Stimulated activated CD8-positive, alpha-beta memory T cell treated with anti-CD3 and anti-CD28 coated beads, Interleukin-7, amount 100 ng/mL, for 1 hour (primary cell): ENCODE measurements at places on chromosomes 11 and 22.

GRCh38 chr11:66710384-66710930 is 18.6 kb downstream of the SPTBN2 start:
- DNase-seq, result no peak

DNA sequence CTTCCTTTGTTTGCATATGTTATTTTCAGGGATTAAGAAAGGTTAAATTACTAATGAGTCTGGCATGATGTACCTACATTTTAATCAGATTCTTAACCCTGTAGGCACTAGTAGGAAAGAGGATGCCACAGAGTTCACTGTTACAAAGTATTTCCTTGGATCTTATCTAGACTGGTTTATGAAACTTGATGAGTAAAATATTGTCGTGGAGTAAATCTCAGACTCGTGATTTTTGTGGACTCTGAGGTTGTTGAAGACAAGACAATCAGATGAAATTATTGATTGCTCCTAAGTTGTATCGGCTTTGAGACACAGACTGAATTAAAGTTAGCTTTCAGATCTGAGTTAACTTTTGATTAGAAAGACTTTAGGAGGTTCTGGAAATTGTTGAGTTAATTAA is 6.0 kb downstream of the KMT2A start:
- DNase-seq, result no peak

- no peak for DNase-seq
These were observed 286.7 kb downstream of the TBC1D22A start for GRCh38 chr22:47049078-47049624.

DNA sequence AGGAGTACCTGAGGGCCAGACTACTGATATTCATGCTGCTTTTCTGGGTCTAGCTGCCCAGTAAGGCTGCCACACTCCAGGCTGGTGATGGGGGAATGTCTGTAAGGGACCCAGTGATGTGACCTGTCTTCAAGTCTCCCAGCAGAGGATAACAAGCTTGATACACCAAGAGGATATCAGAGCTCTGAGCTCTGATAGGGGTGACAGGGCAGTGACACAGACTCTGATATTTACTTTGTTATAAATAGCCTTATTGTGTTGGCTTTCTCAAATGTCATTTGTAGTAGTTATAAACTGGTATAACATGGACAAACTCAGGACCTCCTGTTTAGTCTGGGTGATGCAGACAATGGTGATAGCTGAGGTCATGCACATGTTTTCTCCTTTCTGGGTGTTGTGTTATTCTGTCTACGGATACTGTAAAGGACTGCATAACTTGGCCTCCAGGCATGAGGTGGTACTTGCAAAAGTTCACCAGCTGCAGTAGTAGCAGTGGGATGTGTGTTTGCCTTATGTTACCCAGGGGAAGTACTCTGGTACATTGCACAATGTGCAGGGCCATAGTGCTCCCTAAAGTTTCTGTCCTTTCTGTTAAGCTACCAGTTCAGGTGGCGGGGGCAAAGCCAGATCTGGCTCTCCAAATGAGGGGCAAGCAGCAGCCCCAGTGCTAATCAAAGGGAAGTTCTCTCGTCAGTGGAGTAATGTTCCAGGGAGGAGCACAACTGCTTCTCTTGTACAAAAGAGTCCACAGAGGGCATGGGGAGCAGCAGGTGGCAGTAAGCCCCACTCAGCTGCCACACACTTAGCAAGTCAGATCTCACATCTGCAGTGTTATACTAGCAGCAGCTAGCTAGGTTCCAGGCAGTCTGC is 812.2 kb downstream of the JRKL start:
- no peak for DNase-seq

GRCh38 chr11:58900479-58901420 is 38.5 kb upstream of the GLYATL1 start:
- DNase-seq, result no peak

GRCh38 chr11:90237004-90237403 is 14.2 kb upstream of the CHORDC1 start:
- no peak for DNase-seq

DNA sequence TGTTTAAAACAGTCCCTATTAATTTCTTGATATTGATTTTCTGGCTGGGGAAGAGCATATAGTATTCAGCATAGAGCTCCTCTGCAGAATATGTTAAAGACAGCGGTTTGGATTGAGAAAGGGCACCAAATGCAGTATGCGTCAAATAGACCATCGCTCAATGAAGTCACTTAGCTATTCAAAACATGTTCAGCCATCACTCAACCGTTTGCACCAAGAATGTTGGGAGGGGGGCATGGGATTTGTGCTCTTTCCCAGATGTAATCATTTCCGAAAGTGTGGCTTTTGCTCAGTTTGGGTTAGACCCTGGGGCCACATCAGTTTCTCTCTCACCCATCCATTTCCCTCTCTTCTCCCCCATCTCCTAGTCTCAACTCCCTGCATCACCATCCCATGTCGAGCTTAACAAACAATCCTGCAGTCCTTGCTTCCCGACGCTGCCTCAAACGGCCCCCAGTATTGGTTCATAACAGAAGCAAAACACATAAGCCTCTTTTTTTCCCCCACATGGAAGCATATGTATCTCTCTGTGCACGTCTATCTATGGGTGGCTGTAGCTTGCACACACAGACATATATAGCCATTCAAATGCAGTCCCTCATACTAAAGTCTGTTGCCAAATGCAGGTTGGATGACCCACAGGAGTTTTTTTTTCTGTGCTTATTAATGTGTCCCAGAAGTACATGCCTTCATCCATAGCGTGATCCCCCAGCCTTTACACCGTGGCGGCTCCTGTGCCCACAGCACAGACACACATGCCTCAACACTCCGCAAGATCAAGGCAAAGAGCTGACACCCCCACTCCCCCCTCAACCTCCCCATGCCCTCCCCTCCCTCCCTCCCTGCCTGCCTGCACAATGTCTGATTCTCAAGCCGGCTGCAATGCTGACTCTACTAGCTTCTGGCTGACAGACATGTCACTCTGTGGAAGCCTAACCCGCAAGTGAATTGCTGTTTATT is 2.6 kb downstream of the CACNG2 start:
- no peak for DNase-seq
